ENCODE measurements at places on chromosomes 3 and 15. TPM values are rescaled to one million over a fixed set of nuclear protein-coding genes. Genes with fewer than 3 reads are reported as not detected.

DNA sequence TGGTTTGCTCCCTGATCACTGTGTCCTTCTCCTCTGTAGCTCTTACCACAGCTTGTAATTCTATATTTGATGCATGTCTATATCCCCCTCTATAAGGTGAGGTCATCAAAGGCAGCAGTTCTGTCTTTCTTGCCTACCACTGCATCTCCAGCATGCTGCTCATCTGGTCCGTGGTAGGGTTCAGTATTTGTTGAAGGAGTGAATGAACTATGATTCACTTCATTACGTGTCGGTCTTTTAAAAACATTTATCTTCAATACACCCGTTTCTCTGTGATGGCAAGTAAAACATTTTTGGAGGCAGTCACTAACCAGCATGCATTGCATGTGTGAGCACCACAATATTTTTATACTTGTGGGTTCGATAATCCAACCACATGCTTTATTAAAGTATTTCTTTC, 27.6 kb downstream of the CHST14 start:
- no peak overlapping the region for H3K27ac ChIP-seq
- no peaks in the 10 kb centered on the region for H3K36me3 ChIP-seq
- no peak for DNase-seq
- no peaks in the 10 kb centered on the region for H3K27me3 ChIP-seq

DNA sequence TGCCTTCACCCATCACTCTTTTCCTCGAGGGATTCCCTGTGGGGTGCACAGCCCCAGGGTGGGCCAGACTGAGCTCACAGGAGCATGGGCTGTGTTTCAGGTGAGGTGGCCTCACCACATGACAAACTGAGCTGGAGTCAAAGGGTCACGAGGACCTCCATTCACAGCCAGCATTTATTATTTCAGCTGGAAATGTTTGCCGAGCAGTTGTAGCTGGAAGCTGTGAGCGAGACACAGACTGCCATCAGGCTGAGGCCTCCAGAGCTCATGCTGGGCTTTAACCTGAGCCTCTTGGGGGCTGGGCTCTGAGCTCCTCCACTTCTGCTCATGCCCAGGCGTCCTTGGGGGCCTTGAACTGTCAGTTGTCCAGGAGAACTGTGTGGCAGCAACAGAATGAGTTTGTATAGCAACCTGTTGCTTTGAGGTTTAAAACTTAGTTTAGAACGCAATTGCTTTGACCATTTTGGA, 57.5 kb downstream of the FLNB start:
- H3K4me1 ChIP-seq = peaks cover 55% of the 10 kb centered on the region
- DNase-seq = no peak
- no peaks in the 10 kb centered on the region for H3K27me3 ChIP-seq
- H3K27ac ChIP-seq = no peak overlapping the region
- no peak overlapping the region for H3K4me3 ChIP-seq

- H3K4me1 ChIP-seq = no peaks in the 10 kb centered on the region
- no peak for DNase-seq
- no peaks in the 10 kb centered on the region for H3K27me3 ChIP-seq
- H3K4me3 ChIP-seq = no peak overlapping the region
- H3K27ac ChIP-seq = no peak overlapping the region
Observed at GRCh38 chr3:123337226-123337625, 111.7 kb downstream of the ADCY5 start.

DNA sequence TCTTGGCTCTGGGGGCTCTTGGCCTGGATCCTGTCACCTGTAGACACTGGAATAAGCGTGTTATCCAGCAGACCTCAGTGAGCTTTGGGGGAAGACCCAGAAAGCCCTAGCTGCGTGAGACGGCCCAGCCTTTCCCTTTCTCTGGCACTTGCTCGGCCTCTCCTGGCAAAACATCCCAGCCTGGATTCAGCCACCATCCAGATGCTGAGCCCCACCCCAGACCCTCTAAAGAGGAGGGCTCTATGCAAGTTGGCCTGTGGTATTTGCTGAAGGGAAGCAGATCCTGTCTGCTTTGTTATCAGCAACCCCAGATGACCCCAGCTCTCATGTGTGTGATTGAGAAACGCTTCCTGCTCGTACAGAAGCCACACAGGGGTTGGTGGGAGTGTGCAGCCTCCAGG, 267.2 kb downstream of the FAM43A start:
- H3K27ac ChIP-seq = no peak overlapping the region
- no peaks in the 10 kb centered on the region for H3K27me3 ChIP-seq
- DNase-seq = no peak
- no peaks in the 10 kb centered on the region for H3K4me1 ChIP-seq
- no peak overlapping the region for H3K4me3 ChIP-seq
- H3K36me3 ChIP-seq = no peaks in the 10 kb centered on the region

- no peaks in the 10 kb centered on the region for H3K27me3 ChIP-seq
- no peak for DNase-seq
- H3K4me3 ChIP-seq = no peak overlapping the region
- no peaks in the 10 kb centered on the region for H3K36me3 ChIP-seq
- no peak overlapping the region for H3K27ac ChIP-seq
Observed at GRCh38 chr15:56286213-56286612, 42.5 kb upstream of the RFX7 start.

DNA sequence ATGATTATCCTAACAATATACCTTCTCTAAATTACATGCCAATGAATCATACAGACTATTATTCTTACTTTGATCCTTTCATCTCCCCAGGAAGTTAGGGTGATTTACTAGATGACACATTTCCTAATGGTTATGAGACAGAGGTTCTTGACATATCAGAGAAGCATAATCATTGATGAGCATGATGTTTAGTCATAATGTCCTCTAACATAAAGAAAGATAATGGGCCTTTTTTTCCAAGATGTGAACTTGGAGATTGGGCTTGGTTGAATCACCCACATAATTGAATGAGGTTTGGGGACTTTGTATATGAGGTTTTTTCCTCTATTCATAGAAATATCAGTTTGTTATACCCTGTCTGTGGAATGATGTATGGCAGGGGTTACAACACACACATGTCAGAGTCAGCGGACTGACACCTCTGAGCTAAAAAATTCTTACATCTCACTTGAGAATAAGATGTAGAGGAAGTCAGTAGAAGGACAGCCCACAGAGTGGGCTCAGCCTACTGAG, 69.7 kb upstream of the DCBLD2 start:
- no peaks in the 10 kb centered on the region for H3K27me3 ChIP-seq
- no peaks in the 10 kb centered on the region for H3K36me3 ChIP-seq
- no peaks in the 10 kb centered on the region for H3K4me1 ChIP-seq
- DNase-seq = no peak
- H3K4me3 ChIP-seq = no peak overlapping the region

DNA sequence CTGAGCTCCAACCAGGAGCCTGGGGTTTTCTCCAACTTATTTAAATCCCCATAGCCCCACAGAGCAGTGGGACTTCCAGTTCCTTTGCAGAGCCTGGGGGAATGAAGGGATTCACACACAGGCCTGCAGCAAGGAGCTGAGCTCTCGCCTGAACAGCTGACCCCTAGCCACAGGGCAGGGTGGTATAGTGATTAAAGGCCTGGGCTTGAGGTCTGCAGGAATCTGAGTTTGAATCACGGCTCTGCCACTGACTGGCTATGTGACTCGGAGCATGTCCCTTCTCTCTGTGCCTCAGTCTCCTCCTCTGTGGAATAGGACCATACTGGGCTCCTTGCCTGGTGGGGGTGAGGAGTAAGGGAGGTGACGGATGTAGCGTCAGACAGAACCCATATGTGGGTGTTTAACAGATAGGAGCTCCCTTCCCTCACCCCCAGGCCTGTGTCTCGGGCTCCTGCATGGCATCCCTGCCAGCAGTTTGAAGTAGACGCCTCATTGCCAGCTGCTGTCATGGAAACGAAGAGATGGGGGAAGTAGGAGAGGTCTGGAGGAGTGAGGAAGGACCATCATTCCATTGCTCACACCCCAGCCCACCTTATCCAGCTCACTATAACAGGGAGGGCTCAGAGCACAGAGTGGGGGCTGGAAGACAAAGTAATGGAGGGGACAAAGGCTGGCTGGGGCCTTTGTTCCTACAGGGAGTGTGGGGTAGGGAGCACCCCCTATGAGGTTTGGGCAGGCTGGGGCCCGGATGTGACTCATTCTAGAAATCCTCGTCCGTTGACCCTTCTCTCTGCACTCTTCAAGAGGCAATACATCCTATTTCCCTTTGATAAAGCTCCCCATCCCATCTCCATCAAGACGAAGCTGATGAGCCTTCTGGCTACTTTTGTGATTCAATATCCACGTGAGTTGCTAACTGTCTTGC, 14.8 kb downstream of the HRH1 start:
- no peak for DNase-seq
- peaks cover 10% of the 10 kb centered on the region for H3K4me1 ChIP-seq
- H3K36me3 ChIP-seq = no peaks in the 10 kb centered on the region
- H3K27ac ChIP-seq = no peak overlapping the region
- no peaks in the 10 kb centered on the region for H3K27me3 ChIP-seq

DNA sequence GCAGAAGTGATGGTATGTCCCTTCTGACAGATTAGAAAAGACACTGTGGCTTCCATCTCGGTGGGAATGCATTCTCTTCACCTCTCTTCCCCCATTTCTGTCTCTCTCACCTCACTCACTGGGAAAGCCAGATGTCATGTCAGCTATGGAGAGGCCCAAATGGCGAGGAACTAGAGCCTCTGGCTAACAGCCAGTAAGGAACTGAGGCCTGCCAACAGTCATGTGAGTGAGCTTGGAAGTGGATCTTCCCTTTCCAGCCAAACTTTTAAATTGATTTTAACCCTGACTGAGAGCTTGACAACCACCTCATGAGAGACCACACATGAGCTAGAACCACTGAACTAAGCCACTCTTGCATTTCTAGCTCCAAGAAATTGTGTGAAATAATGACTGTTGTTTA, 35.2 kb upstream of the CDAN1 start:
- no peaks in the 10 kb centered on the region for H3K27me3 ChIP-seq
- H3K4me1 ChIP-seq = peaks cover 9% of the 10 kb centered on the region
- H3K4me3 ChIP-seq = no peak overlapping the region
- no peak overlapping the region for H3K27ac ChIP-seq
- DNase-seq = peak; percentile 43
- peaks cover 3% of the 10 kb centered on the region for H3K36me3 ChIP-seq

GRCh38 chr3:129034642-129035041, 25.9 kb upstream of the GP9 start:
- H3K36me3 ChIP-seq = no peaks in the 10 kb centered on the region
- H3K27ac ChIP-seq = no peak overlapping the region
- H3K4me1 ChIP-seq = peaks cover 15% of the 10 kb centered on the region
- H3K4me3 ChIP-seq = no peak overlapping the region

DNA sequence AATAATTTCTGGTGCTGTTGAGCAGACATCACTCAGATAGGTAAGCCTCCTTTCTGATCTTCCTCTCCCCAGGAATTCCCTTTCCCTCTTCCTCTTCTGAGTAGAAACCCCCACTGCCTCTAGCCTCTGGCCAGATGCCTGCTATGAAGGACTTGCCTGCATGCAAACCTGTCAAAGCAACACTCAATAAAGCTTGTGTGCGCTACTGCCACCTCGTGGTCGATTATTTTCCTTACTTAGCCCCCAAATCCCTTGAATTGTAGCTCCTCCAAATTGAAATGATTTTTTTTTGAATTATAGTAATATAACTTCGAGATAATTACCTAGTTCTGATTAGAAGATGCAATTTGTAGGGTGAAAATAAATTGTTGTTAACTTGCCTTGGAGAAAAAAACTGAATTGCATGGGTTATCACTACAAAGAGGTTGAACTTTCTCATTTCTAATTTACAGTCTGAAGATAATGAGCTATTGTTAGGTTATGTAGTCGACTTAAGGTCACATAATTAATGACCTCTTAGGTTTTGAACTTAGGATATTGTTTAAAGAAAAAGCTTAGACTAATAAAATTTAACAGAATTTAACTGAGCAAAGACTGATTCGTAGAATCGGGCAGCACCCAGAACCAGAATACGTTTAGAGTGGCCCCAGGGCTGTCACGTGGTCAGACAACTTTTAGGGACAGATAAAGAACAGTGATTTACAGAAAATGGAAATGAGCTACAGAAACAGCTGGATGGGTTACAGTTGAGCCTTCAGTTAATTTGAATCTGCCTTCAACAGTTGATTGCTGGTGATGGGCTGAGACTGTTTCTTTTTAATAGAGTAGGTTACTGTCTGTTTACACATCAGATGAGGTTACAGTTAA, 269.3 kb downstream of the ARPP21 start:
- no peaks in the 10 kb centered on the region for H3K36me3 ChIP-seq
- H3K4me1 ChIP-seq = no peaks in the 10 kb centered on the region
- no peak overlapping the region for H3K27ac ChIP-seq
- peak; percentile 78 for DNase-seq
- no peaks in the 10 kb centered on the region for H3K27me3 ChIP-seq

DNA sequence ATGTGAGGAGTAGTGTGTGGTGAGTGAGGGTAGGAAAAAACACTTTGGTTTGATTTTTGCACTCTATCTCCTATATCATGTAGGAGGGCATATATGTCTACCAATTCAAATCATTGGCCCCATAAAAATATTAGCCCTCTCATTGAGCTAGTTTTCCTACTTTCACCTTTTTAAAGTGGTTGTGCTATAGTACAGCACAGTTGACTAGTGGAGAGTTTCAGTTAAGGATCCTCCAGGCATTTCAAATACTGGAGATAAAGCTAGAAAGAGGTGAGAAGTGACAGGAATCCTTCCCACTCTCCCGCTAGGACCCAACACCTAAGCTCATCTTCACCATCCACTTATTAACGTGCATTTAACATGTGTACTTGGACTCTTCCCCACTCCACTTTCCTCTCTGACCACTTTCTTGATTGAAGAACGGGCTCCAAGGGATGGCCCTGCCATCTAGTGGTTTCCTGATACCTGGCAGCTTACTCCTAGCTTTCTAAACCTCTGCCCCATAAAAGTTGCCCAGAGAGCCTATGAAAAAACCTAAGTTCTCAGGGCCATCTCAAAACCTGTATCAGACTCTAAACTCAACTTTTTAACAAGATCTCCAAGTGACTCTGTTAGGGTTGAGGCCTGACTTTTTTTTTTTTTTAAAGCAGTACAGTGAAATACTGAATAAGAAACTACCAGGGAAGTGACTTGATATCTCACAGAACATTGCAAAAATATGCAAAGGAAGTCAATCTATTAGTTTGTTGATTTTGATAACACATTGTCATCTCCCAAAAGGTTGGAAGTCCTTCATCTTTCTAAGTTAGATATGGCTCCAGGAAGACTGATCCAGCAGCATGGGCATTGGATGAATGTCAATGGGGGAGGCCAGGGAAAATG, 17.9 kb downstream of the IL12A start:
- no peak overlapping the region for H3K27ac ChIP-seq
- no peaks in the 10 kb centered on the region for H3K36me3 ChIP-seq
- peak; percentile 61 for DNase-seq
- no peaks in the 10 kb centered on the region for H3K4me1 ChIP-seq
- no peaks in the 10 kb centered on the region for H3K27me3 ChIP-seq
- H3K4me3 ChIP-seq = no peak overlapping the region

ANKUB1 gene
- not detected for total RNA-seq

ISG20 gene
- 23.9 TPM for total RNA-seq

THBS1 gene
- 155 TPM for total RNA-seq

MYRIP gene
- total RNA-seq = 3.8 TPM

KLHL40 gene
- not detected for total RNA-seq

KBTBD13 gene
- total RNA-seq = not detected

SLC24A5 gene
- total RNA-seq = not detected

FGF7 gene
- 31.3 TPM for total RNA-seq

TICRR gene
- not detected for total RNA-seq

KCNH8 gene
- total RNA-seq = 0.45 TPM

C2CD4B gene
- total RNA-seq = 1.6 TPM
